ENCODE measurements at places on chromosomes 3 and 15.

DNA sequence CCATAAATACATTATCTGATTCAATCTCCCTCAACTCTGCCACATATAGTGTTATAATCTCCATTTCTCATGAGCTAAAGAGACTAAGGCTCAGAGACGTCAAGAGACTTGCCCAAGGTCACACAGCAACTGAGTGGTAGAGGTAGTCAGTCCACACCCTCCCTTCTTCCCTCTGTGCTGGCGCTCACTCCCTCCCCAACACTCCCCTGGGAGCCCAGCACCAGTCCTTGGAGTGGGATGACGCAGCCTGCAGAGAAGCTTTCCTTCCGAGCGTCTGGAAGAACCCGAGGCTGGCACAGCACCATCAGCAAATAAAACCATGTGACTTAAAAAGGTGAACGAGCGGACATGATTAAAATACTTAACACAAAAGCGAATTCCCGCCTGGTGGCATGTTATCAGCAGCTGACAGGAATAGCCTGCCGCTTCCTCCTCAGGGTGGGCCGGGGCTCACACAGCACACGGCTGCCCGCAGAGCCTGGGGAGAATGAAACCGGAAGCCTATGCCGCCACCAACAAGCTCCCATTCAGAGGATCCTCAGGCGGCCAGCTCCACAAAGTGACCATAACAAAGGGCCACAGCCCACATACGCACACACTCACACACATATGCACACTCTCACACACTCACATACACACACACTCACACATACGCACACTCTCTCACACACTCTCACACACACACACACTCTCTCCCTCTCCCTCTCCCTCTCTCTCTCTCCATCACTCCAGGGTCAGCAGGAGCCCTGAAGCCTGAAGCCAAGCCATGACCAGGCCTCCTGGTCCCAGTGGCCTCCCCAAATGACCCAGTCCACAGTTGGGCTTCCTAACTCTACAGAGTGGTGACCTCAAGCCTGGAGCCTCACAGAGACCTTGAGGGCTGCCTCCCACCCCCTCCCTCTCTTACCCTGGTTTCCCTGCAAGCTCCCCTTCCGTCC is 120.5 kb downstream of the XXYLT1 start:
- no peak for DNase-seq

DNA sequence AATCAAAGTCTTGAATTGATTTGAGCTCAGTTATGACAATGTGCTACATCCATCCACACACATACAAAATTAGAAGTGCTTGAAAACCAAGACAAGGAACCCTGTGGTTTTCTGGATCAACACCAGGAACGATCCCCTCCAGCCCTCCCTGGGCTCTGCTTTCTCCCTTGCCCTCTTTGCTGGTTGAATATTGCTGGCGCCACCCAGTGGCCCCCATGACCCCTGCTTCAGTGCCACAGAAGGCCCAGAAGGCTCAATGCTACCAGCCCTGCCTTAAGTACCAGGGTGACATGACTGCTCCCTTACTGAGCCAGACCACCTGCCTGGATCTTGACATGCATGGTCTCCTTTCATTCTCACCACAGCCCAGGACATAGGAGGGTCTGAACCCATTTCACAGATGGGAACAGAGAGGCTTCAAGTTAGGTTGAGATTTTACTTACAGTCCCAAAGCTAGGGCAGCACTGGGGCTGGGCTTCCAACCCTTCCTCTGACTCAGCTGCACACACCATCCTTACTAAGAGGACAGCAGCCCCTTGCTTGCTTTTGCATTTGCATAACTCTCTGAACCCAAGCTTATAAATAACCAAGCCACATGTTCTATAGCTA is 15.0 kb downstream of the IL12A start:
- no peak for DNase-seq

DNA sequence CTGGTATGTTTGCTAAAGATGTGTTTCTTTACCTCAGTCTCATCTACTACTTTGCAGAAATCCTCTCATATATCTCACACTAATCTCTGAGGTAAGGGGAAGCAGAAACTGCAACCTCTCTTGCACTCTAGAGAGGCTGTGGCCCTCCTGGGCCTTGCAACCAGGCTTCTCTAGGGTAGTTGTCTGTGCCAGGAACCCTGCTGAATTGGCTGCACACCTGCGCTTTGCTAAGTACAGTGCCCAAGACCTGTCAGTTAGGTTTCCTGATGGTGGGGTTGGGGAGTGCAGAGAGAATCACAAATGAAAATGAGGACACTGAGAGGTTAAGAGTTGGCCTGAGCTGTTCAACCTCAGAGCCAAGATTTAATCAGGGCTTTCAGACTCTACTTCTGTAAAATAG is 117.2 kb upstream of the PLXNA1 start:
- DNase-seq = no peak

DNA sequence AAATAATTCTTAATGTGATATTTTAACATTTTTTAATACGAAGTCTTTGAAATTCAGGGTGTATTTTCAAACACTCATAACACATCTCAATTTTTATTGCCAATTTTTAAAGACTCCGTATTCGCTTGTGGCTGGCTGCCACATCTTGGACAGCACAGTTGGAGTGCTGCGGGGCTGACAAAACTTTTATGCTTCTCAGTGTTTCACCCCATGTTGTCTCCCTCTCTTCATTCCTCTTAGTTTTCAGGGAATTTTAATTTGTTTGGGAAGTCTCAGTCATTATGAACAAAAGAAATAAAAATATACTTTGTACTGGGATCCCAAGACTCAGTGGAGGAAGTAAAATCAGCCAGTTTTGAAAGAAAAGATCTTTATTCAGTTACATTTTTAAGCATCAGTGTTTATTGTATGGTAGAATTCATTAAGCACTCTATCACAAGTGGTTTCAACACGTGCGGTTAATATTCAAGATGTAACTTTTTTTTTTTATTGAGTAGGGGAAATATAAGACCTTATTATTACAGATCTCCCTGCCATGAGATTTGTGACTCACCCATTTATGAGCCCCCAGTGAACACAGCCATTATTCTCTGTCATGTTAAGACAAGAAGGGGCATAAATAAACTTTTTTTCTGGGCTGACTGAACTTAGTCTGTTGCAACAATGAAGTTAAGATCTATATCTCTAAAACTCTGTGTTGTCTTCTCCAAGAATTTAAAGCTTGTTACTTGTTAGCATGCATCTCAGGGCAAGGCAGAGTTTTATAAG is 26.8 kb downstream of the KAT2B start:
- DNase-seq = no peak

GRCh38 chr3:27675287-27675686 is 46.8 kb downstream of the EOMES start:
- DNase-seq = no peak

- peak; percentile 38 for DNase-seq
These were observed 10.5 kb upstream of the BUB1B start for GRCh38 chr15:40150163-40150925.

GRCh38 chr15:36330598-36330997 is 248.8 kb upstream of the CDIN1 start:
- no peak for DNase-seq

DNA sequence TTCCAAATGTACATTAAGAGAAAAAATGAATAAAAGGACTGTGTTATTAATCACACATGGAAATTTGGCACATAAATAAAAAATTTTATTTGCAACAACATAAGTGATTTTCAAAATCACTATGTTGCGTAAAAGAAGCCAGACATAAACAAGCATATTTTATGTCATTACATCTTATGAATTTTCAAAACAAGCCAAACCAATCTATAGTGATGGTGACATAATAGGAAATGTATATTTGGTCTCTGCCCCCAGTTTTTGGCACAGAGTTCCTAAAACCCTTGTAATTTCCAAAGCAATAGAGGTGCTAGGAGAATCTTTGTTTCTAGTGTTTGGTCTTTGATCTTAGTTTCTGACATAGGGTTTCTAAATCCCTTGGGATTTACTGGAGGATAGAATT is 543.3 kb downstream of the ZBBX start:
- no peak for DNase-seq

DNA sequence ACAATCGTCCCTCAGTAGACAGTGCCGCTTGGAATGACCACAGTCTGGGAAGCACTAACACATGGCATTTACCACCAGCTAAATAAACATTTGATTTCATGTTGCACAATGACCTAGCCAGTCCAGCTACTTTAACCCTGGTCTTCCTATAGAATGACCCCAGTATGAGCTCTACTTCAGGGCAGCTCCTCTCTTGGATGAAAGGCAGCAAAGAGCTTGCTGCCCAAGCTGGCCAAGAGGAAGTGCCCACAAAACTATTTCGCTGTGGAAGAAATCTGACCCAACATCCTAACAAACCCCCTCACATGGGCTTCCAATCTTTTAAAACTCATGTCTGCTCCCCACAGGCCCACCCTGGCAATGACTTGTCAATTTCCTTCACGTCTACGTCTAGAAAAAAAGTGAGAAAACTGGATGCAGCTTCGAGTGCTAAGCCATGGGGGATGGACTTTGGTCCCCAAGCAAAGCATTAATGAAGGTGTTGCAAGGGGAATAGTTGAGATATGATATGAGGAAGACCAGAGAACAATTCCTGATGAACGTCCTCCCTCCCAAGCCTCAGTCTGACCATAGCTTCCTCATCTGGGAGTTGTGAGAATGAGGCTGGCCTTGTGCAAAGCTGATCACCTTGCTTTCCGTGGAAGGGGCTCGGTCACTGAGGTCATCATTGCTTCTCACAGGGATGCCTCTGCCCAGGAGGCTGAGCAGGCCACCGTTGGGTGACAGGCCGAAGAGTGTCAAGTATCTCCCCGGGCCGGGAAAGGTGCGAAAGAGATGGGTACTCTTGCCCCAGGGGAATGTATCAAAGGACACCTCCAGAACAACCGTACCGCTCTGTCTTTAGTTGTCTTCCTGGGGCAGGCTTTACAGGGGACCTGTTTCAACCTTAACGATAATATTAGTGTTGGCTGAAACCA is 964 bp downstream of the SLC25A20 start:
- DNase-seq = no peak

DNA sequence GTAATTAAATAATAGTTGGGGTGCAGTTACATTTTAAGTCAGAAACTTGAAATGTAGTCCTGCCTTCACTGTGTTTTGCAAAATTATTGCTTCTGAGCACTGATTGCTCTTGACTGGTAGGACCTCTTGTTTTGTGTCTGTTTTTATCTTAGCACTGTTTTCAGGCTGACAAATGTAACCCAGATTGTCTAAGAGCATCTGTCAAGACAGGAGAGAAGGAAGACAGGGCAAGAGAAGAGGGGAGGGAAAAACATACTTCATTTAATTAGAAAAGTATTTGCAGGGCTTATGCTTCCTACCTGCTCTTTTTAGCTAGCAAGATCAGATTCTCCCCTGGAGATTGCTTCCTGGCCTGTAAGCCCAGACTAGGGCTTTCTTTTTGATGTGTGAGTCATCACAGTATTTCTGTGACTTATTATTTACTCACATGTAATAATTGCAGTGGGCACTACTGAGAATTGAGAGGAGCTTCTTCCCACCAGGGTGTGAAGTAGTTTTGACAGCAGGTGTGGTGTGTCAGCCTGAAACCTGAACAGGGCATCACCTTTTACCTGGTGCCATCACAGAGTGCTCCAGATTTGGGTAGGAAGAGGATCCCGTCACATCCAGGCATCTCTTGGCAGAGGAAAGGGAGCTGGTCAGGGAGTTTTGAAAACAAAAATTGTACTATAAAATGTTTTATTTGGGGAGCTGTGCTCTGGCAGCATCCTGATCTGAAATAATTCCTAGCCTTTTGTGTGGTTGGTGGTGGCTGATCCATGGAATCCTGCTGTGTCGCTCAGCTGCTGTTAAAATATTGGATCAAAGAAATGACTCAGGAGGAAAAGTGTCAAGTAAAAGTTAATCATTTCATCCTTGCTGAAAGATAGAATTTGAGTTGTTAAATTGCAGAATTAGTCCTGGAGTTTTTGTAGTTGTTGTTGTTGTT is 98.2 kb downstream of the TMEM108 start:
- DNase-seq = no peak

Measured in epithelial cell of proximal tubule (primary cell).